ENCODE measurements at places on chromosomes 3 and 15.

DNA sequence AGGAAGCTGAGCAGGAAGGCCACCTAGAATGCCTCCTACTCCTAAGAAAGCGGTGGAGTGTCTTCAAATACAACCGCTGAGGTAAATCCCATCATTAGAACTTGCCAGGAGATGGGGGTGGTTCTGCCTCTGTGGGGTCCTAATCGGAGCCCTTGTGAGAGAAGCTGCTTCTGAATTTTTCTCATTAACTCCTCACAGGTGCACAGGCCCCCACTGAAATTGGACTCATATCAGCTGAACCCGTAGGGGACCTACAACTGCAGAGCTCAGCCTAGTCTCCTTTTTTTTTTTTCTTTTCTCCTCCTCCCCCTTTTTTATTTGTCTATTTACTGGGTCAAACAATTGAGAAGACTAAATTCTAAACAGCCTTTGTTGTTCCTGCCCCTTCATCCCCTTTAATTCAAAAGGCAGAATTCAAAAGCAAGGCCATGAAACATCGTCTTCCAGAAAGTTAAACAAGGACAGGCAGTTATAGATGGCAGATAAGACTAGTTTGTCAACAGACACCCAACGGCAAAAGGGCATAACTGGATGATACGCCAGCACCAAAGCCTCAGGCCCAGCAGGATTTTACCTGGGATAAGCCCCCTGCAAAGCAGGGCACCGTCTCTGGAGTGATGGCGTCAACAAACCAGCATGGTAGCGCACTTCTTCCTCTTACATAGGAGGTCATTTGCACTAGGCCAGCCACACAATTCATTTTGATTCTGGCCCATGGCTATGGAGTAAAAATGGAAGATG, 213.7 kb upstream of the HES1 start:
- no peak for DNase-seq

GRCh38 chr3:148330542-148330941, 367.2 kb upstream of the AGTR1 start:
- no peak for DNase-seq

DNA sequence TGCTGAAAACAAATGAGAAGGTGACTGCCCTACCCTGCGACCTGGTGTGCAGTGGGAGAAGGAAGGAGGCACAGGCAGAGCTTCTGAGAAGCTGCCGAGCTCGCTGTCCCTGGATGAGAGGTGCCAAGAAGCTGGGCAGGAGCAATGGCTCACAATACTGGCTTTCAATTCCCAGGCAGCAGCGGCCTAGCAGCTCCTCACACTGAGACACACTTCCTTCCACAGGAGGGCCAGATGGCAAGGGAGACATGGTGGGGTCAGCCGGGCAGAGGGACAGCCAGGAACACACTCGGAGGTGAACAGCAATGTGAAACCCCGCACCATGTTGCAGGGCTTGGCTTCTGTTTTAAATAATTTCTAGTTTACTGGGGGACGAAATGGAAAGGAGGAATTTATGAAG, 314.6 kb downstream of the EPHB1 start:
- DNase-seq: no peak

- DNase-seq: no peak
These were observed 16.9 kb downstream of the POPDC2 start for GRCh38 chr3:119643528-119643927.

DNA sequence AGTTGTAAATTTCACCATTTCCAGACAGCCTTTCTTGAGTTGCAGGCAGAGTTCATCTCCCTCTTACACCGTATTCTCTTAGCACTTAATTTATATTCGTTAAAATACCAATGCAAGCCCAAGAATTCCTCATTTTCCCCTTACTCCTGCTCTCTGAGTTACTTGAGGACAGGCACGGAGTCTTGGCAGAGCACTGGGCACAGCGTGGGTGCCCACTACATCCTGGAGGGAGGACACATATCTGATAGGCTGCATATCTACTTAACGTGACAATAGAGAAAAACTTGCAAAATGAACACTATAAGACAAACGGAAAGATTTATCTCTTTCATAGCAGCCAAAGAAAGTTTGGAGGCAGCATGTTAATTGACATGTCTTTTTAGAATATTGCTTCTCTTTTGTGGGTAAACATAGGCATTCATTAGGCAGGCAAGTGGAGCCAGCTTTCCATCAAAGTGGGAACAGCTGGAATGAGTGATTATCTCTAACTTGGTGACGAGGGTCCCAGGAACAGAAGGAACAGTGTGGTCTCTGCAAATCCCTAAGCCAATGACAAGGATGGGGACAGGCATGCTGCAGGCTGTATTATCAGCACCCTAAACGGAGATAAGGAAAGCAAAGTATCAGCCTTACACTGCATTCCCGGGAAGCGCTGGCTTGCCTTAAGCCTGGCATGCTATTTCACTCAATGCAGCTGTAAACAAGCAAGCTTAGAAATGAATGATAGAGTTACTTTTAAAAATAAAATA, 116.5 kb downstream of the RTP4 start:
- no peak for DNase-seq

- no peak for DNase-seq
These were observed 486.0 kb upstream of the CFAP20DC start for GRCh38 chr3:59535791-59536221.

DNA sequence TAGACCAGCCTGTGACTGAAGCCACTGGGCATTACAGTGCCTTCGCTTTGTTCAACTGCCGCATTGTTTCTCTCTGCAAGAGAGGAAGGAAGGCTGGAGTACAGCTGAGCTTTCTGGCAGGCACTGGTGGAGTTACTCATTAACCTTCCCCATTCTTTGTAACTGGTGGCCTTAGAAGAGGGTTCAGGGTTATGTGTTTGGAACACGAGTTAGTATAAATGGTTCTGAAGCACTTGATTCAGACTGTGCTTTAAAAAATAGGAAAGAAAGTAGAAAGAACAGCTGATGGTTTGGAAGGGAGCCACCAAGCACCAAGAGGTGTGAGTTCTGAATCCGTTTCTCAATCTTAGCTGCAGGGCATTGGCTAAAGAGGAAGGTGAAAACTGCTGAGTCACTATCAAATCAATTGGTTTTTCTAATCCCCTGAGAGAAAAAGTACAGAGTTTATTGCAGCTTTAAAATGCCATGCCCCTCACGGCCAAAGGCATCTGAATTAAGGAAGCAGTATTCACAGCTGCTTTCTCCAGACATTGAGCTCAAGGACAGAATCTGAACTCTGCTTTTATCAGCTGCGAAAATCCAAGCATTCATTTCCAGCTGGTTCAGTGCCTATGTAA, 3.6 kb downstream of the HGD start:
- DNase-seq: no peak

GRCh38 chr15:101193120-101193644, 58.7 kb downstream of the CHSY1 start:
- DNase-seq: no peak

DNA sequence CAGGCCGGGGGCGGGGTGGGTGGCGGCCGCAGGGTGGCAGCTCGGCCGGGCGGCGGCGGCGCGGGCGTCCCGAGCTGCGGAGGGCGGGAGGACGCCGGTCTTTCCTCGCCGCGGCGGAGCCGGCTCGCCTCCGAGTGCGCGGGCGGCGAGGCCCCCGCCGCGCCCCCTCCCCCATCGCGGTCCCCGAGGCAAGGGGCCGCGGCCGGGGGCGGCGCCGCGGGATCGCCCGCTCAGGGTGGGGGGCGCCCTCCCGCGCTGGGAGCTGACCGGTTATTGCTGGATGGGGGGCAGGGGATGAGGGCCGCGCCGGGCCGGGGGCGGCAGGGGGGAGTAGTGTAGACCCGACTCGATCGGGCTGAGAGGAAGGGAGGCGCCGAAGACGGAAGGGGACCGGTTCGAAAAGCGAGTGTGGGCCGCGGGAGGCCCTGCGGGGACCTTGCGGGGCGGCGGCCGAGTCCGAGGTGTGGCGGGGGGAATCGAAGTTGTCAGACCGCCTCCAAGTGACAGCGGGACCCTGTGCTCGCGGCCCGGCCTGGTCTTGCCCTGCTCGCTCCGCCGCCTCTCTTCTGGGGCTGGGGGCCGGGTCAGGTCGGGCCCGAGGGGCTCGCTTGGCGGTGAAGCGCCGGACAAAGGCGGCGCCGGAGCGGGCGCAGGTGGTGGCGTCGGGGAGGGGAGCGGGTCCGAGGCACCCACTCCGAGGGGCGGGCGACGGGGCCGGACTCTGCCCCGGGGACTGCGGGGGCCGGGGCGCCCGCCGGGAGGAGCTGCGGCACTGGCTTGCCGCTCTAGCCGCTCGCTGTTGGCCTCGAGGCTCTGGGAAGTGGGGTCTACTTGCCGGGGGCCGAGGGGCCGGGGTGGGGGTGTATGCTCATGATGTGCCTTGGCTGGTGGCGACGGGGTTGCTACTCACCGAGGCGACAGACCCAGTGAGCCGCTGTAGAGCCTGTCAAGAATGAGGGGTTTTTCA, 1.1 kb downstream of the BAHD1 start:
- peak; percentile 21 for DNase-seq

GRCh38 chr3:143236226-143236964, 116.8 kb downstream of the CHST2 start:
- DNase-seq: no peak

Measured in central memory CD4-positive, alpha-beta T cell (primary cell).